ENCODE measurements at places on chromosomes 5 and 9.

DNA sequence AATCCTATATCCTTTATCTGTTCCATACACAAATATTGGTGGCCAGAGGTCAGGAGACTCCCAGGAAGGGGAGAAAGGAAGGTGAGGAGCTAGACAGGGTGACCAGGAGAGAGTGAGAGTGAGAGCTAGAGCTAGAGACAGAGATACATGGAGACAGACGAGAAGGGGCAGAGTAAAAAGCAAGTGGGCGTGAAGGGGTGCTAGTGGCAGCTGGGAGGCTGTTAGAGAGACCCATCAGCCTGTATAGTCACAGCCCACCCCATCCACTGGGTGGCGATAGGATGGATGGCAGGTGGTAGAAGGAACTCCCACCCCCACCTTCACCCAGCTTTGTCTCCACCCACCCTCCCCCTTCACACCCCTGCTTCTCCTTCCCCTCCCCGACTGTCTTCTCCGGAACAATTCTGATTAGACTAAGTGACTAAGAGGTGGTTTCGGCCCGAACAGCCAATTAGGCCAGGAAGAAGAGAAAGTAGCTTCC, 32.8 kb downstream of the PCDH1 start:
- DNase-seq: no peak

DNA sequence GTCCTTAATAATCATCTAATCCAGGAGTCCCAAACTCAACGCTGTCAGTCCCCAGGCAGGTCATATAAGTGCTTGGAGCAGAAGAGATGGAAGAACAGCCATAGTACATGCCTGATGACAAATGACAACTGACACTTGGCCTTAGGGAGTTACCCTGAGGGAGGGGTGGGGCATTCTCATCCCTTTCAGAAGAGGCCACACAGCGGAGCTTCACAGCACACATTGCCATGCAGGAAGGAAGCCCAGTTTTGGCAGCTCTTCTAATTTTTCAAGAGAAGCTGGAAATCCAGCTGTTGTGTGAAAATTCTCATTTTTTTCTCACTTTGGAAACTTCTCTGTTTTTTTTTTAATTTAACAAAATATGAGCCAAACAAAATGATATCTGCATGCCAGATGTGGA, 89.0 kb downstream of the ASTN2 start:
- no peak for DNase-seq

GRCh38 chr9:18428661-18429060, 45.3 kb upstream of the ADAMTSL1 start:
- no peak for DNase-seq

DNA sequence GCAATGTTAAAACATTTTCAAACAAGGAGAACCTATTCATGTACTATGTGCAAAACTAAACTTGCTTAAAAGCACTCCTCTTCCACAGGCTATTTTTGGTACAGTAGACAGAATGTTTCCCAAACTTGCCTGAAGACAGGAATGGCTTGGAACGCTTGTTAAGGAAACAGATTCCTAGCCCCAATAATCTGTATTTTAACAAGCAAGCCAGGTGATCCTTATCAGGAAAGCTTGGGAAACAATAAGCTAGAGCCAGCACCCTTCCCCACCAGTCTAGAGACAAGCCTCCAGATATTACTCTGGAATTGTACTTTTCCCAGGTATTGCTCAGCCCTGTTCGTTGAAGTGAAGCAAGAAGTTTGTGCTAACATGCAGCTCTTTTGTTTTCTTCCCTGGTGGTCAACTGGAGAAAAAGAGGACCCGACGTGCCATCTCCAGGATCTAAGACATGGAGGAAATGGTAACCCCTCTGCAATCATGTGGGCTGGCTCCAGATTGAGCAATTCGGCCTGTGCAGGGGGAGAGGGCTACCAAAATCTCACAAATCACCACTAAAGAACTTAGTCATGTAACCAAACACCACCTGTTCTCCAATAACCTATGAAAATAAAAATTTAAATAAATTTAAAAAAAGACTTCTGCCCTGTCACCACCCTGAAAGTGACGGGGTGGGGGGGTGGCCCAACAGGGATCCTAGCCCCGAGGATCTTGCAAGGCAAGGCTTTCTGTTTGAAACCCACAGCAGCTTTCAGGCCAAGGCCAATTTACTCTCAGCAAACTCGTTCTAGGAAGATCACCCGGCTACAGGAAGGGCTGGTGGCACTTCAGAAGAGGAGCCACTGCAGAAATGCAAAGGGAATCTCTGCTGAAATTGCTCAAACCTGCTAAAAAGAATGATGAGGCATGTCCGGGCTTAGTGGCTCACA, 48.6 kb downstream of the SHB start:
- DNase-seq: no peak

DNA sequence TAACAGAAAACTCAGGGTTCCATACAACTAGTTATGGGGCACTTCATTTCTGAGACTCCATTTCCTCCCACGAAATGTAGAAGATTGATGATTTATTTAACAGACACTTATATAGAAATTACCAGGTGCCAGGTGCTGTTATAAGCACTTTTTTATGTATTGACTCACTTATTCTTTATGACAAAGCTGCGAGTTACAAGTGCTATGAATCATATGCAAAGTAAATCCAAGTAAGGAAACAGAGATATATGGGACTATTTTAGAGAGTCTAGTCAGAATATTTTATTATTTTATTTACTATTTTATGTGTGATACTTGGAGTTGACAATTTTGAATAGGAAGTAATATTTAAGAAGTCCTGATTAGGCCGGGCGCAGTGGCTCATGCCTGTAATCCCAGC, 822.8 kb upstream of the C9orf72 start:
- no peak for DNase-seq

DNA sequence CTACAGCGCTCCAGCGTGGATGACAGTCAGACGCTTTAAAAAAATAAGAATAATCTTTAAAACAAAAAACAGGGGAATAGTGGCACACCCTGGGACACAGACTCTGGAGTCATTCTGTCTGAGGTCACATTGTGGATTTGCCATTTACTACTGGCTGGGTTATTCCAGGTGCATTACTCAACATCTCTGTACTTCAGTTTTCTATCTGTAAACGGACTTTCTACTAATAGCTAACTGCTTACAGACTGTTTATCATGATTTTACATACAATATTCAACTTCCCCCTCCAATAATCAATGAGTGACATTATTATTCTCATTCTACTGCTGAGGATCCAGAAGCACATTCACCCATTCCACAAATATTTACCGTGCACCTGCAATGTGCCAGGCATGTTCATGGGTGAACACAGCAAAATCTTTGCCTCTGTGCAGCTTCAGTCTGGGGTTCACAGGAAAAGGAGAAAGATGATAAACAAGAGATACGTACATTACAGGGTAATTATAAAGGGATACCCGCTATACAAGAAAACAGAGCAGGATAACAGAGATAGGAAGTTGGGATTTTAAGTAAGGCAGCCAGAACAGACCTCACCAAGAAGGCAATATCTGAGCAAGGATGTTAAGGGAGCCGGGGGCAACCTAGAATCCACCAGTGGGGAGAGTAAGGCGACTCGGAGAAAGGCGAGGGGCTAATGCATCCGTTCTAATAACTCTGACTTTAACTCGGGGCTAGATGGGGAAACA, 984 bp upstream of the RAD23B start:
- no peak for DNase-seq

GRCh38 chr5:60295423-60295822, 401.9 kb upstream of the PDE4D start:
- no peak for DNase-seq

- DNase-seq: no peak
Observed at GRCh38 chr5:172429201-172429940, 25.0 kb downstream of the SH3PXD2B start.

- no peak for DNase-seq
Observed at GRCh38 chr9:136403538-136403914, 3.6 kb upstream of the SNAPC4 start.

DNA sequence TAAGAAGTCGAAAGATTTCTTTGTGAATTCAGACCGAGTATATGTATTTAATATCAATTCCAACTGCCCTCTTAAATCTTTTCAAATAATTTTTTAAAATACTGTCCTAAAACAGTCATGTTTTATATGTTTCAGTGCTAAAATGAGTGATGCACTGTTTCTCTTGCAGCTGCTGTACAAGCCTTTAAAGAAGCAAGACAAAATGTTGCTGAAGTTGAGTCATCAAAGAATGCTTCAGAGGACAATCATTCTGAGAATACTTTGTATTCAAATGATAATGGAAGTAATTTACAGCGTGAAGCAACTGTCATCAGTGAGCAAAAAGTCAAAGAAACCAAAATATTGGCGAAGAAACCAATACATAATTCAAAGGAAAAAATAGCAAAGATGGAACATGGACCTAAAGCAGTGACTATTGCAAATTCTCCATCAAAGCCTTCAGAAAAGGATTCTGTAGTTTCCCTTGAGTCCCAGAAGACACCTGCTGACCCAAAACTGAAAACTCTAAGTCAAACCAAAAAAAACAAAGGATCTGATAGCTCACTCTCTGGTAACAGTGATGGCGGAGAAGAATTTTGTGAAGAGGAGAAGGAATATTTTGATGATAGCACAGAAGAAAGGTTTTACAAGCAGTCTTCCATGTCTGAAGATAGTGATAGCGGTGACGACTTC, 58.0 kb downstream of the LOX start:
- no peak for DNase-seq

- no peak for DNase-seq
Observed at GRCh38 chr5:11504065-11504885, 400.0 kb downstream of the CTNND2 start.

- no peak for DNase-seq
Observed at GRCh38 chr9:81256368-81256767, 433.0 kb downstream of the TLE1 start.

DNA sequence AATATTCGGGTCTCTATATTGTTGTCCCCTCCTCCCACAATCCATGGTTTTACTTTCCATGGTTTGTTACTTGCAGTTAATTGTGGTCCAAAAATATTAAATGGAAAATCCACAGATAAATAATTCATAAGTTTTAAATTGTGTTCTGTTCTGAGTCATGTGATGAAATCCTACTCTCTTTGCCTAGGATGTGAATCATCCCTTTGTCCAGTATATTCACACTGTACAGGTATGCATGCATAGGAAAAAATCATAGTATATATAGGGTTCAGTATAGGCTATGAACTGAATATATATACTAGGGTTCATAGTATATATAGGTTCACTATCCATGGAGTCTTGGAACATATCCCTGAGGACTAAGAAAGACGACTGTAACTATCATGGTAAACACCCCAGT, 19.6 kb downstream of the INSYN2B start:
- DNase-seq: no peak

- DNase-seq: no peak
Observed at GRCh38 chr5:3198074-3198449, 397.6 kb upstream of the IRX1 start.

GRCh38 chr5:76521240-76521758, 101.9 kb downstream of the F2RL2 start:
- DNase-seq: no peak

- DNase-seq: no peak
Observed at GRCh38 chr9:110980261-110980660, 58.0 kb downstream of the LPAR1 start.

GRCh38 chr9:70003901-70004714, 39.5 kb upstream of the MAMDC2 start:
- no peak for DNase-seq

- DNase-seq: no peak
Observed at GRCh38 chr5:145244788-145245187, 590.4 kb downstream of the PRELID2 start.

DNA sequence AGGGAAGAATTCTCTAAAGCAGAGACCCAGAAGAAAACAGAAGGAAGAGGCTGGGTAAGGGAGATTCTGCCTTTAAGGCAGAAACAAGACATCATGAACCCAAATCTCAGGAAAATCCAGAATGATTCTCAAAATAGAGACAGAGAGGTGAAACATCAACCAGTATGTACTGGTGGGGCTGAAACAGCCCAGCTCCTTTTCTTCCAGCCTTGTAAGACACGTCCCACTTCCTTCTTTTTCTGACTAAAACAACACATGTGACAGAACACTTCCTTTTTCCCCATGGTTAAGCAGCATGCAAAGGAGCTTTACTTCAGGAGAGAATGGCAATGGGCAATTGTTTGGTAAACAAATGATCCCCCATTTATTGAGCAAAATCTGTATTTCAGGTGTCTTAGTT, 230.8 kb upstream of the NR4A3 start:
- no peak for DNase-seq

DNA sequence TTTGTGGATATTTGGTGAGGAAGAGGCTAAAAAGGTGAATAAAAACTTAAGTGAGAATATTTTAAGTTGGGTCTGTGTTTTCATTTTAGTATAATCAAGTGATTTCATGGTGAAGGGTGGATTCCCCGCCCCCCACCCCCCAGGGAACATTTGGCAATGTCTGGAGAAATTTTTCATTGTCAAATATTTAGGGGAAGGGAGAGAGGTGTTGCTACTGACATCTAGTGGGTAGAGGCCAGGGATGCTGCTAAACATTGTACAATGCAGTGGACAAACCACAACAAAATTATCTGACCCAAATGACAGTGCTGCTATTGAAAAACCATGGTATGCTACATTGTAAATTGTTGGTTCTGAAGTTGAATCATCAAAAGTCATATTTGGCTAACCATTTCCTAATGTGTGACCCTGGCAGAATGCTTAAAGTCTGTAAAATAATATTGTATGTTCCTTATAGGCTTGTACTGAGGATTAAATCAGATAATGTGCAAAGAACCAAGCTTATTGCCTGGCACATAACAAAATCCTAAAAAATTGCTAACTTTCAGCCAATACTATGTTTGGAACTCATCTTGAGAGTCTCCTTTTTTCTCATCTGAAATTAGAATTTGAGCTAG, 5.6 kb downstream of the C5orf24 start:
- no peak for DNase-seq

GRCh38 chr9:128091571-128091970, 23.5 kb downstream of the SLC25A25 start:
- DNase-seq: no peak

- DNase-seq: no peak
Observed at GRCh38 chr5:122738088-122738487, 36.8 kb upstream of the SNX2 start.

DNA sequence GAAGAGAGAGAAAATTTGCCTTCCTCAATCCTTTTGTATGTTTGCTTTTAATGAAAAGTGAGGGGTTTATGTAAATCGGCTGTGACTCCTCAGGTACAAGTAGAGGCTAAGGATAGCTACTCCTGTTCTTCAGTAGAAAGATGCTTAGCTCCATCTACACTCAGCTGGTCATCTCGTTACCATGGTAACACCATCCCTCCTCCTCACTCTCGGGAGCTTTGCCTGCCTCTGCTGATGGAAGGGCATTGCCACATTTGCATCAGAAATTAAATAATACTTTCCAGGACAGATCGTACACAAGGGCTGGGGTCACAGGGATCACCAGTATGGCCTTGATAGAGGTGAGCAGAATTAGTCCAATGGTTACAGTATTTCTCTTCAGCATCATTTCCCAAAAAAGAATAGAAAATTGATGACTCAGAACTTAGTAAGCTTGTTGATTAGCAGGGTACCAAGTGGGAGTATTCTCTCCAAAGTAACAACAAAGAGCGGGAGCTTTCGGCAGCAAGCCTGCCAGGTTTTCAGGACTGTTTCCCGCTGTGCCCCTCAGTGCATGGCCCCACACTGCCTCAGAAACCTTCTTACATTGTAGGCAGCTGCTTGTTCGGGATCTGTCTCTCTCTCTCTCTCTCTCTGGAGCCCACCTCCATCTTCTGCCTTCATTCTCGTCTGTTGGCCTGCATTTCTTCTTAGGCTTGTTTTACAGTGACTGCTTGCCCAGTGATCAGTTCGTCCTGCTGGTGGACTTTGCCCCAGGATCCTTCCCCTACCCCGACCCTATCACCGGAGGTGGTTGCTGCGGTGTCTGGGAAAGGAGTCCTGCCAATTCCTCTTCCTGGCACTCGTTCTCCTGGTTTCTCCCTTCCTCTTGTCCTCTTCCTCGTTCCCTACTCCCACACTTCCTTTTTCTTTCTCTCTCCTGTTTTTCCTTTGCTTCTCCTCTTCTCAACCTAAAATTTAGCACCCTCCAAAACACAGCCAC, 51.9 kb upstream of the SNAPC3 start:
- no peak for DNase-seq
